ENCODE measurements at places on chromosomes 3 and 15. TPM values are rescaled to one million over a fixed set of nuclear protein-coding genes. Genes with fewer than 3 reads are reported as not detected.

- DNase-seq: no peak
These were observed 18.4 kb upstream of the TOPAZ1 start for GRCh38 chr3:44223299-44223698.

DNA sequence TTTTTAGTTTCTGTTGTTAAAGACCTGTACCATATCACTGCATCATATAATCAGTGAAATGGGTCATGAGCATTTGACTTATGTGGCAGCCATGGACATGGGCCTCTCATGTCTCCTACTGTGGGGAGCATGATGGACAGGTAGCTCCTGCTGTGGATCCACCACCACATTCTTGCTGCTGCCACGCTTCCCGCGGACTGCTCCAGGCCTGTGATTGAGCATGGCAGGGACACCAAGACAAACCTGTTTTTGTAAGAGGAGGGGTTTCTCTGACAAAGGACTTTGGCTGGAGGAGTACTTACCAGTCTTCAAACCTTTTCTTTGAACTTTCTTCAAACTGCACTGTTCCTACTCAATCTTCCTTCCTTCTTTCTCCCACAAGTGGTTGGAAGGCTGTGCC, 17.9 kb upstream of the P2RY14 start:
- DNase-seq: no peak

GRCh38 chr3:10426346-10427220, 78.8 kb downstream of the ATP2B2 start:
- DNase-seq: peak; percentile 42

GRCh38 chr3:27721717-27722564, at the start of gene EOMES:
Gene EOMES (minus strand): TSS chr3:27722323. CDS start chr3:27722294, 29 bp downstream.
- no peak for DNase-seq

- no peak for DNase-seq
These were observed 742.2 kb upstream of the EPHA6 start for GRCh38 chr3:96072226-96072625.

GRCh38 chr3:48088056-48088748, 72.0 kb upstream of the MAP4 start:
- DNase-seq: no peak

GRCh38 chr3:32865383-32865782, 47.6 kb downstream of the TRIM71 start:
- DNase-seq: no peak

GRCh38 chr3:24741506-24741905, 246.9 kb upstream of the THRB start:
- no peak for DNase-seq

- DNase-seq: no peak
These were observed 337.3 kb downstream of the FOXP1 start for GRCh38 chr3:71245971-71246880.

The RASL12 gene
- 1.7 TPM for total RNA-seq

The SEMA3B gene
- total RNA-seq: 9.6 TPM

The HACD3 gene
- 80.4 TPM for total RNA-seq

The CLDN16 gene
- total RNA-seq: not detected

The C3orf62 gene
- total RNA-seq: 6.9 TPM

The FANCD2OS gene
- not detected for total RNA-seq

Data from chondrocyte (in vitro differentiated cells).